Hematopoietic multipotent progenitor cell treated with erythropoietin and hydrocortisone succinate and interleukin-3 and kit ligand, for 4 days (in vitro differentiated cells): ENCODE measurements at places on chromosomes 3 and 15.

- DNase-seq = no peak
Observed at GRCh38 chr15:31365032-31365654, 38.5 kb downstream of the KLF13 start.

DNA sequence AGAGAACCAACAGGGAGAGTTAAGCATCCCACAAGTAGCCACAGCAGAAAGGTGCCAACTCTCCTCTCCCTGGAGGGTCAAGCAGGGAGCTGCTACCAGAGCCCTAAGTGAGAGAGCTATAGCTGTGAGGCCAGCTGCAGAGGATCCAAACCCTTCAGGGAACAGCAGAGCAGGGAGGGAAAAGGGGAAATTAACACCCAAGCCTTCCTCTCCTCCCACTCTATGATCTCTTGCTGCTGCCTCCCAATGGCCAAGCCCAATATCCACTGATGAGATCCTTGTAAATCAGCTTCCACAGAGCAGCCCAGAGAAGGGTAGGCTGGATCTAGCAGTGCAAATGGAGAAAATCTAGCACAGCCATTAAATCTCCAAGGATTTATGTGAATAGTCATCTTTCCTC is 68.2 kb upstream of the THBS1 start:
- DNase-seq = no peak

- DNase-seq = peak; percentile 22
Observed at GRCh38 chr3:57985176-57985983, 22.8 kb upstream of the FLNB start.

DNA sequence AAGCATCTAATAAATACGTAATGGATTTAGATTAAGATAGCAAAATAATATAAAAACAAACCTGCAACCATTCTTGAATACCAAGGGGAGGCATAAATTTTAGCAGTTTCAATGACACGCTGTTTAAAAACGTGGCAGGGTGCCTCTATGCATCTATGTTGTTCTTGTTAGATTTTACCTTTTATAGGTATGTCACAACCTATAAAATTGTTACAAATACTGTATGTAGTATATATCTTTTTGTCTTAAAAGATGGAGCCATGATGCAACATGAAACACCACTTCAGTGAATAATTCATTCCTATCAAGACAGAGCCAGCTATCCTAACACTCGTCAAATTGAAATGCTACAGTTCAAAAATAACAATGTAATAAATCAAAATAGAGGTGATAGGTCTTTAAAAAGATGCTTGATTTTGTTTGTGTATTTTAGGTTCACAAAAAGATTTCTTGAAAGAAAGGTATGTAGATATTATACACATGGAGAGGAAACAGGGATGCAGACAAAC is 1059.2 kb downstream of the ROBO1 start:
- no peak for DNase-seq

DNA sequence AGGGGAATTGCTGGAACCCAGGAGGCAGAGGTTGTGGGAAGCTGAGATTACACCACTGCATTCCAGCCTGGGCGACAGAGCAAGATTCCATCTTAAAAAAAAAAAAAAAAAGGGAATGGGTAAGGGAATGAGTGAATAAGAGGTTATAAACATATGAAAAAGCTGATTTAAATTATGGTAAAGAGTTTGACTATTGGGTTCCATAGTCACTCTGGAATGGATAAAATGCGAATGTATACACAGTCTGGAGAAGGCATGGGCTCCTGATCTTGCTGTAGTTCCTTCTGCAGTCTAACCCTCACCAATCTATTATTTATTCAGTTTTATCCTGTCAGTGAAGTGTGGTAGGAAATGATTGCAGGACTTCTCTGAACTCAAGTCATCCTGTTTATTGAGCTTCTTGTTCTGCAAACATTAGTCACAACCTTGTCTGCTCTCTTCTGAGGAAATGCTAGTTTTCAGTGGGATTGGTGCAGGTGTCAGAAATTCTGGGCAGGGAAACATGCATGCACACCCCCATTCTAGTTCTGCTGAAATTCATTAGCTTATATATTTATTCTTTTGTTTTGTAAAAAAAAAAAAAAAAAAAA is 190.9 kb upstream of the CFAP20DC start:
- no peak for DNase-seq
